ENCODE measurements at places on chromosomes 6 and 20. TPM values are rescaled to one million over a fixed set of nuclear protein-coding genes. Genes with fewer than 3 reads are reported as not detected.

DNA sequence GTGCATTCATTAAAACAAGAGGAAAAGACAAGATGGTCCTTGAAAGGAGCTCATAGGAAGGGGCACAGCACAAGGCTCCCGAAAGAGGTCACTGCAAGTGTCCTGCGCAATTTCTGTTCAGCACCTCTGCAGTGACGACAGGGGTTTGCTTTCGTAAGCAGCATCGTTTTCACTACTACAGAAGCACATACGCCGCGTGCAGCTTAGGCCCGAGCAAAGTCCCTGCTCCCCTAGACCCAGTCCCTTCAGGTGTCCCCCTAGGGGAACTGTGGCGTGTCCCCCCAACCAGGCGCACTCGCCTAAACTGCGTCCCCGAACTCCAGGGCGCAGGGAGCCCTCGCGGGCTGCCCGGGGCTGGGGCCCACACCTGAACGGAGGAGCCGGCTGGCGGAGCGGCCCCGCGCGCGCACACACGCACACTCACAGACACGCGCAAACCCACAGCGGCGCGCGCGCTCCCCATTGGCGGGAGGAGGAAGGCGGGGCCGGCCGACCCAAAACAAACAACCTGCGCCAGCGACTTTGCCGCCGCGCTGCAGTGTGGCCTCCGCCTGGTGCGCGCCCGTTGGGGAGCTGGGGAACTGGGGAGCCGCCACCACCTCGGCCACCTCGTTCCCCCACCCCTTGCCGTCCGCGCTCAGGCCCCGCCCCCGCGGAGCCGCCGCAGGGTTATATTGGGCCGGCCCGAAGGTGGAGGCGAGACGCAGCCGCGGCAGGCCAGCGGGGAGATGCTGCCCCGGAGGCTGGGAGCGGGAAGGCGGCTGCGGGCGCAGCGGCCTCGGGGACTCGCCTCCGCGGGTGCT is at the start of gene FOXQ1:
Gene FOXQ1 (plus strand): TSS at position 699 of the 803 bp plus-strand sequence. CDS start 607 bp downstream, outside the sequence.
- DNase-seq = no peak

- no peak for DNase-seq
Observed at GRCh38 chr20:51373713-51374455, 168.6 kb downstream of the NFATC2 start.

DNA sequence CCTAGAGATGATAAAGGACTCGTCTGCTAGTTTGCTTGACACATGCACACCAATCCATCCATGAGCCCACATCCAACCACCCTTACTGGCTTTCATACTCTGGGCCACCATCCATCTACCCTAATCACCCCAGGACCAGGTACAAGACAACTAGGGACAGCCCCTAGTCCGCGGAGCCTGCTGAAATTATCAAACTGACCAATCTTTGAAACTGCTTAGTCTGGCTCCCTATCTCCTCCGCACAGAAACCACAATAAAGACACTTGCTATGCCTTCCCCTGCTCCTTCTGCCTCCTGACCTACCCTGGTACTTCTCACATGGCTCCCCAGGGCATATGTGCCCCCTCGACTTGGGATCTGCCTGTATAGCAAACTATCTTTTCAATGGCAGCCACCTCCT is 33.1 kb downstream of the PXDC1 start:
- DNase-seq = no peak

DNA sequence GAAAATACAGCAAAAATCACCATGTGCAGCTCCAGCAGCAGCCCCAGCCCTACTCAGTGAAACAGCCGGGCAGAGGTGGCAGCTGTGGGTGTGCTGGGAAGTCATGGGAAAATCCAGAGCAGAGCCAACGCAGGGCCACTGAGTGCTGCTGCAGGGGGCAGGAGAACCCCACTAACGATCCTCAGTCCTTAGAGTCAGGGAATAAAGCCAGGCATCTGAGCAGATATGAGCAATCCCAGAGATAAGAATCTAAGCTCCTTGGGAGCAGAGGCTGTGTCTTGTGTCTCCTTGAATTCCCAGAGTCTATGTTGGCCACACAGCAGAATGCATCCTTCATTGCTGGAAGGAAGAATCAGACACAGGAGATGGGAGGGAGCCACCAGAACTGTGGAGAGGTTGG is 493.1 kb upstream of the MAP3K7 start:
- no peak for DNase-seq

Gene CLDN20
- total RNA-seq = 0.79 TPM

Gene MYLK4
- 3.6 TPM for total RNA-seq

DNA sequence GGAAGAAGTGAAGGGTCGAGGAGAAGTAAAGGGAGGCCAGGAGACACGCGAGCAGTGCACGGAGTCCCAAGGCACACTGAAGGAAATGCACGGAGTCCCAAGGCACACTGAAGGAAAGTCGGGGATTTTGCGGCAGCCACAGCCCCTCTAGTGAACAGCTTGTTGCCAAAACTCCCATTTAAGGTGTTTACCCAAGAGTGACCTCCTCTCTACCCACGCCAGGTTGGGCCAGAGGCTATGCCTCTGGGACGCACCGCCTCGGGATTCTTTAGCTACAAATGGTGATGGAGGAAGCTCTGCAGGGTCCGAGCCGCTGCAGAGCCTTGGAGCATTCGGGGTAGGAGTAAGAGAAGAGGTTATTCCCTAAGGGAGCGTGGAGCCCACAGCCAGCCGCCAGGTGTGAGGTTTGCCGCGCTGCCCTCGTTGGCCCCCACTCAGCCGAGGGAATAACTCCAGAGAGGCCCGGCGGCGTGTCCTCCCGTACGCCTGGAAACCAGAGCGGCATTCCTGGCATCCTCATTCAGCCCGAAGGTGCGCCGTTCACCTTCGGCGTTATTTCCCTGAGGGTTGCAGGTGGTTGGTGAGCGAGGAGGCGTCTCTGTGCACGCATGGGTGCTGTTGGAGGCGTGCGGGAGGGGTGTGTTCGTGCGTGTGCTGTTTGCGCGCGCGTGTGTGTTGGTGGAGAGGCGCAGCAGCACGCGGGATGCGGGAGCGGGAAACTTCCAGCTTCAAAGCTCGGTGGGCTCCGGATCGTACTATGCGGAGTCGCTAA is 3.4 kb upstream of the MAFB start:
- DNase-seq = no peak

DNA sequence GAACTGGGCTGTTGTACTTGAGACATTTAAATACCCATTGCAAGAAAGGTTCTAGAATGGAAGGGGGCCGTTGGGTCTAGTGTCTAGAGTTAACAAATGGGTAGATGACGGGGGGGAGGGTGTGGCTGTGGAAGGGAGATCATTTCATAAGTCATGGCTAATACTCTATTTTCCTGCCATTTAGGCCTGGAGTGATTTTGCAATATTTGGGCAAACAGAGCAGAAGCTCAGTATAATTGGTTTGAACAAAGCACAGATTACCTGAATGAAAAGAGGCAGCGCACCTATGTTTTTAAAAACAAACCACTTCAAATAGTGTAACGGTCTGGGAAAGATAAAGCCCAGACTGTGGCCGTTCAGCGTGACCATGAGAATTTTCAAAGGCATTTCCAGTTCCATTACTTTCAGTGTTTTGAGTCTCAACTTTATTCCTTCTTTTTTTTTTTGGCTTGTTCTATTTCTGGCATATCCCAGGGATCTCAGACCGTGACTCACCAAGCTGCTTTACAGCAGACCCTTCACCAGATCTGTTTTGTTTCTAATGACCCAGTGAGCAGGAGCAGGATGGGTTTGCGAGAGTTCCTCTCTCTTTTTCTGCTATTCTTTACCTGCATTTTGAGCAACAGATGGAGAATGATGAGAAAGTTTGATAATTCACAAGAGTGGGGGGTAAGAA is 73.7 kb downstream of the LYRM2 start:
- DNase-seq = no peak

- no peak for DNase-seq
Observed at GRCh38 chr20:23139524-23139923, 53.4 kb upstream of the CD93 start.

GRCh38 chr6:157221817-157222175 is 101.5 kb downstream of the TMEM242 start:
- DNase-seq = no peak

- no peak for DNase-seq
Observed at GRCh38 chr20:7773511-7773910, 166.7 kb downstream of the HAO1 start.

GRCh38 chr6:27312146-27312949 is at the start of gene POM121L2:
Gene POM121L2 (minus strand): TSS chr6:27312273. CDS start chr6:27312170, 103 bp downstream.
- peak; percentile 92 for DNase-seq

Gene SAMD10
- total RNA-seq = 6.9 TPM

GRCh38 chr20:33733654-33734576 is 2.1 kb downstream of the ZNF341 start:
- no peak for DNase-seq

Gene SLC17A1
- not detected for total RNA-seq

Gene EFCAB8
- total RNA-seq = 0.22 TPM

Gene SIRPB1
- total RNA-seq = not detected

Gene C20orf141
- total RNA-seq = not detected

Gene CLVS2
- total RNA-seq = 30.1 TPM

- DNase-seq = no peak
Observed at GRCh38 chr20:51563486-51564332, 21.2 kb upstream of the NFATC2 start.

Gene SPINT4
- not detected for total RNA-seq

- DNase-seq = no peak
Observed at GRCh38 chr6:19535351-19535750, 301.8 kb upstream of the ID4 start.

Gene GCNT2
- 28.8 TPM for total RNA-seq

Gene HEY2
- total RNA-seq = 16.0 TPM

Gene KHDC1
- 7.2 TPM for total RNA-seq

Gene CTCFL
- 0.20 TPM for total RNA-seq

Measured in spinal cord (tissue), 10 donors.